Astrocyte (in vitro differentiated cells and primary cell): ENCODE measurements at places on chromosomes 6 and 20. TPM values are rescaled to one million over a fixed set of nuclear protein-coding genes. Genes with fewer than 3 reads are reported as not detected.
A peak's percentile ranks its signal among the peaks of the same experiment; 100 is the strongest.

The CD40 gene
- total RNA-seq: 2.3 and 4.1 TPM in 2 replicates

The SLC52A3 gene
- total RNA-seq: 0.09 TPM in 1 of 2 replicates, not detected in the other

The PHACTR3 gene
- total RNA-seq: 0.14 TPM in 1 of 2 replicates, not detected in the other

The LIN28B gene
- total RNA-seq: 24.1 and 29.0 TPM in 2 replicates

GRCh38 chr6:69948479-69949114 lies 82.2 kb downstream of the COL19A1 start:
- H3K4me1 ChIP-seq: no peaks in the 10 kb centered on the region
- no peak for DNase-seq
- no peaks in the 10 kb centered on the region for H3K27me3 ChIP-seq
- no peak overlapping the region for H3K27ac ChIP-seq
- no peak overlapping the region for H3K4me3 ChIP-seq
- no peaks in the 10 kb centered on the region for H3K36me3 ChIP-seq

DNA sequence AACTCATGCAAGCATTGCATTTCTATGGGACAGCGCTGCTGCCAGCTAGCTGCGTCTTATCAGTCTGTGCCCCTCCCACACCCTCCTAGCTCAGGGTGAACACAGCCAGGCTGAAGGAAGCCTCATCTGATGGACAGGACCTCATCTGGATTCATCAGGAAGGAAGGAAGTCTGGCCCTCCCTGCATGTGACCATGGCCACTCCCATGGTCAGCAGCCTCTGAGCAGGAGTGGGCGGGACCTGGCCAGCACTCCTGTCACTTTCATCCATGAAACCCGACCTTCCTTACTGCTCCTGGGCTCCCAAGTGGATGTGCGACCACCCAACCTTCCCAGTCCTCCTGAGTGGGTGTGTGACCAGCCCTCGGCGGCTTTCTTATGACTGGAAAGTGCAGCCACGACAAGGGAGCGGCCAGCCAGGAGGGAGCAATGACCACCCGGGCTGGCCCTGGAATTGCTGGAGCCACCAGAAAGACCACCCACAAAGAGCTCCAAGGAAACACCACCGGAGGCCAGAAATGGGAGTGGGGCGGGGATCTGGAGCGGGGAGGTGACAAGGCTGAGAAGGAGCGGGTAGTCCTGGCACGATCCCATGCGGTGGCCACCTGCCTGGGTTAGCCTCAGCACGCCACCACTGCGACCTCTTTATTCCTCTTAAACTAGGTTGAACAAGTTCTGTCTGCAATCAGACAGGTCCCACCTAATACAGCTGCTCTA lies 241.2 kb downstream of the TTLL2 start:
- no peaks in the 10 kb centered on the region for H3K36me3 ChIP-seq
- no peaks in the 10 kb centered on the region for H3K27me3 ChIP-seq
- H3K27ac ChIP-seq: no peak overlapping the region
- H3K4me1 ChIP-seq: no peaks in the 10 kb centered on the region
- DNase-seq: no peak

- H3K27ac ChIP-seq: no peak overlapping the region
- H3K27me3 ChIP-seq: peaks cover 40% of the 10 kb centered on the region
- DNase-seq: peak; percentile 48
- peaks cover 15% of the 10 kb centered on the region for H3K4me1 ChIP-seq
- H3K36me3 ChIP-seq: no peaks in the 10 kb centered on the region
- H3K4me3 ChIP-seq: no peak overlapping the region
These were observed 48.2 kb upstream of the ZNFX1 start for GRCh38 chr20:49326026-49326425.

GRCh38 chr6:36783603-36784375 lies 55.5 kb downstream of the CPNE5 start:
- no peaks in the 10 kb centered on the region for H3K27me3 ChIP-seq
- no peak overlapping the region for H3K27ac ChIP-seq
- peaks cover 2% of the 10 kb centered on the region for H3K4me1 ChIP-seq
- DNase-seq: no peak
- H3K36me3 ChIP-seq: no peaks in the 10 kb centered on the region

GRCh38 chr20:46002008-46002407 lies 6.7 kb upstream of the MMP9 start:
- H3K36me3 ChIP-seq: no peaks in the 10 kb centered on the region
- peaks cover 24% of the 10 kb centered on the region for H3K27me3 ChIP-seq
- DNase-seq: no peak
- H3K4me3 ChIP-seq: no peak overlapping the region
- no peak overlapping the region for H3K27ac ChIP-seq
